Right lobe of liver (tissue), 6 donors: ENCODE measurements at places on chromosomes 5 and 9.
A peak's percentile ranks its signal among the peaks of the same experiment; 100 is the strongest.

DNA sequence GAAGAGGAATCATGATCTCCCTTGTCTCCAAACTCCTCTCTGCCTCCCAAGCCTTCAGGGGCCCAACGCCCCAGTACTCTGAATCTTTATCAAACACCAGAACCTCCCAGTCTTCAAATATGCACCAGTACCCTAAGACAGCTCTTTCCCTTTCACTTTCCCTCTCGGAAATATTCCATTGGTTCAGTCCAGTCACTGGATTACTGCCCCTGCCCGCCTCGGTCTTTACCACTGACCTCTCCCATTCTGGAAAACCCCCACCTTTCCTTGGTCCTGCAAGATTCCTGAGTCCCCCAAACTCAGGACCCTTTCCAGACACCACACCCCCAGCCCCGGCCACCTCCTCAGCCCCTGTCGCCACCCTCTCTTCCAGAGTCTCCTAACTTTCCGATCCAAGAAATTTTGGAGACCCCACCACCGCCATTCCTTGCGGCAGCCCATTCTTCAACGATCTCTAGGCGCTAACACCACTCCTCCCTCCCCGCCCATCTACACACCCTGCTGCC is 674 bp downstream of the C5orf15 start:
- peak; percentile 42 for DNase-seq

GRCh38 chr5:54013556-54014194 is 296.7 kb downstream of the ARL15 start:
- peak; percentile 32 for DNase-seq

GRCh38 chr5:84383816-84384603 is 670 bp downstream of the EDIL3 start:
- peak; percentile 22 for DNase-seq

DNA sequence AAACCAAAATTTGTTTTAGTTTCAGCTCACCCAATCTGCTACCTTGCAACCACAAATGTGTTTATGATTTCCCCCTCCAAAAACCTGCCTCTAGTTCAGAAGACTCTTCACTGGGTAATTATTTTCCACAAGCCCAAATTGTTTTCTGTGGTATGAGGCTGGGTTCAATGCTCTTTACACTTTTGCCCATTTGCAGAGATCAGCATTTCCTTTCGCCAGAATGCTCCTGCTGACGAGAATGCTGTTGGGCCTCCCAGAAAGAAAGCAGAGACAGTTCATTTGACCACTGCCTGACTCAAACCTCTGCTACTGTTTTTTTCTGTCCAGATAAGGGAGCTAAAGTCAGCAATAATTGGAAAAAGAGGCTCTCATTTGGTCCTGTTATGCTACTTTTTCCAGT is 427.3 kb downstream of the PDE4D start:
- DNase-seq: no peak

DNA sequence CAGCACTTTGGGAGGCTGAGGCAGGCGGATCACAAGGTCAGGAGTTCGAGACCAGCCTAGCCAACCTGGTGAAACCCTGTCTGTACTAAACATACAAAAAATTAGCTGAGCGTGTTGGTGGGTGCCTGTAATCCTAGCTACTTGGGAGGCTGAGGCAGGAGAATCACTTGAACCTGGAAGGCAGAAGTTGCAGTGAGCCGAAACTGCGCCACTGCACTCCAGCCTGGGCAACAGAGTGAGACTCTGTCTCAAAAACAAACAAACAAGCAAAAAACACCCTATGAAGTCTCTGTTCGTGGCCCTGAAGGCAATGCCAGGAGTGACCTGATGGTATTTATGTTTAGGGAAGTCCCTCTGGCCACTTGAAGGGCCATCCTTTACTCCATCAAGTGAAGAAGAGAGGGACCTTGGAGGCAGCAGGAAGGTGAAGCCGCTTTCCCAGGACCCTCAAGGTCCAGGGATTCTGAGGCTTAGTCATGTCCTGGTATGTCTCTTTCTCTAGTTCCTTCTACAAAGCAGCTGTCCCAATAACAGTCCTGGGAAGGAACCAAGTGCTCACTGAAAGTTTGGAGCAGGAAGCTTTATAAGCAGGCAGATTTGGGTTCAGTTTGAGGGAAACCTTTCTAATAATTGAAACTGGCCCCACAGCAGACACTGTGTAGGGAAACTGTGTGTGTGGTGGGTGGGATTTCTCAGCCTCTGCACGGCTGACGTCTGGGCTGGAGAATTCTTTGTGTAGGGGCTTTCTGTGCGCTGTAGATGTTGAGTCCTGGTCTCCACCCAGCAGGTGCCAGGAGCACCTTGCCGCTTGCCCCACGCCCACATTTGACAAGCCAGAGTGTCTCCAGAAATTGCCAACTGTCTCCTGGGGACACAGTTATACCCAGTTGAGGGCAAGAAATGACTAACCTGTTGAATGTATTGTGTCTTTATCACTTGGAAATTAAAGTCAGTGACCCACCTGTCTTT is 12.5 kb downstream of the PHF2 start:
- peak; percentile 29 for DNase-seq
